Stimulated activated CD4-positive, alpha-beta T cell treated with anti-CD3 and anti-CD28 coated beads, Interleukin-4, amount 100 ng/mL, for 24 hours (primary cell): ENCODE measurements at places on chromosomes 4 and X.

- DNase-seq, result no peak
These were observed 749.5 kb upstream of the PCDH7 start for GRCh38 chr4:29970626-29971025.

DNA sequence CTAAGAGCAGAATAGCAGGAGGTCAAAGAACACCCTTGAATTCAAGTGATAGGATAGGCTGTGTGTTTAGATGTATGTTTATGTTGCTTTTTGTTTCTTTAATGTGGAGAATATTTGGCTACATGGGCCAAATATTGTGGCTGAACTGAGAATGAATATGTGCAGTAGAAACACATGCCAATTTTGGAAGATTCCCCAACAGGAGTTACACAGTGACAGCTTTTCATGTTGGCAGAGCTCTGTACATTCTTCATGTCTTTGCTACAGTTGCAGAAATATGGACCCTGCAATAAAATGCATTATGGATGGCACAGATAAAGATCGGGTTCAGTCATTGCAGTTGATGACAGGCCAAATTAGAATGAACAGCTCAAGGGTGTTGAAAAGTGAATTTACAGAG is 82.8 kb upstream of the SLC4A4 start:
- DNase-seq, result no peak

- no peak for DNase-seq
These were observed 101.1 kb downstream of the ENOX2 start for GRCh38 chrX:130801901-130802300.

DNA sequence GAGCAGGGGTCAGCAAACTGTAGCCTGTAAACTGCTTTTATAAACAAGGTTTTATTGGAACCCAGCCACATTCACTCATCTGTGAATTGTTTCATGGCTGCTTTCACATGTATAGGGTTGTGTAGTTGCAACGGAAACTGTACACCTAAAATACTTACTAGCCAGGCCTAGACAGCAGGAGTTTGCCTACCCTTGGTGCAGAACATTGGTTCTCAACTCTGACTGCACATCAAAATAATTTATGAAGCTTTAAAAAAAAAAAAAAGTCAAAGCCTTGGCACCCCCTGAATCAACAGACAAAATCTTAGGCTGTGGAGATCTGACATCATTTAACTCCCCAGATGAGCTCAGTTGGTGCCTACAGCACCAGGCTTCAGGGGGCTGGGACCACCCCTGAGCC is 27.8 kb downstream of the ADGRA3 start:
- DNase-seq, result no peak

GRCh38 chr4:159764343-159764952 is 661.6 kb downstream of the RAPGEF2 start:
- DNase-seq, result no peak

DNA sequence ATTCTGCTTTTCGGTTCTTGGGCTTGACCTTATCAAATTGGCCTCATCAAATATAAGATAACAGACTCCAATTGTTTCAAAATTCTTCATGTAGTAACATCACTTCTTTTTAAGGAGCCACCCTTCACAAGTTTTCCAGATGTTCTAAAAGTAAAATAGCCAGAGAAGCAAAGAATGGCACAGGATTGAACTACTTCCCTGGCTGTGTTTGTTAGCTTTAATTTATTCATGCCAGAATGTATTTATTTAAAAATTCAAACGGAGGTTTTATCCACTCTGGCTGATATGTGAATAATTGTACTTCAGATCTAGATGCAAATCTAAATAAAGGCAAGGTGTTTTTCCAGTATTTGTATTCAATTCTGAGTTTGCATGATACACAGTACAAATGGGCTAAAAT is 581.3 kb upstream of the TENM3 start:
- no peak for DNase-seq

- no peak for DNase-seq
These were observed 103.8 kb downstream of the EFNB1 start for GRCh38 chrX:68932611-68933010.

DNA sequence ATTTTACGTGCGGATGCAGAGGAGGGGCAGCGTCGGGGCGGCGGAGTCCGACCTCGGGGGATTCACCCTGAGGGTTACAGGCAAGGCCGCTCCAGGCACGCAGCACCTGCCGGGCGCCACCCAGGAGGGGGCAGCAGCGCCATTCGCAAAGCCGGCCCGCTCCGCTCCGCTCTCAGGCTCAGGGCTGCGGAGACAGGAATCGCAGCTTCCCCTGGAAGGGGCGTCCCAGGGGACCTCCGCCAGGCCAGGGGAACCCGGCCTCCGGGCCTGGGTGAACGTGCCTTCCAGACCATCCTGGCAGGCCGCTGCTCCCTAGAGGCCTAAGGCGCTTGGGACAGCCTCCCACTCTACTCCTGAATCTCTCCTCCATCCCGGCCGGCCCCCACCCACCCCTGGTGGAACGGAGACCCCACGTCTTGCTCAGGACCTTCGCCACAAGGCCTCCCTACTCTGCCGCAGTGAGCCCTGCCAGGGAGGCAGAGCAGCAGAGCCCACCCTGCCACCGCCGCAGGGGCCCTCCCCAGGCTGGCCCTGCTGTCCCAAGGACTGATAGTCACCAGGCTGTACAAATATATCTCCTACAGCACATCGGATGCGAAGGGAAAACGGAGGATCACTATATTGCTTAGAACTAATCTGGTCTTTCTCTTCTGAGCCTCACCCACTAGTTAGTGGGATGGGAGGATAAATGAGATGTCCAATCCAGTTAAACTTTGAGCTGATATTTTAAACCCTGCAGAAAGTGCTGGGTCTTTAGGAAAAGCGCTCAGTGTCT is 115.0 kb downstream of the SMIM20 start:
- peak; percentile 82 for DNase-seq

- no peak for DNase-seq
These were observed 271.2 kb downstream of the NLGN4X start for GRCh38 chrX:5957506-5957905.

- no peak for DNase-seq
These were observed 6.2 kb upstream of the ZBTB33 start for GRCh38 chrX:120244395-120244734.

DNA sequence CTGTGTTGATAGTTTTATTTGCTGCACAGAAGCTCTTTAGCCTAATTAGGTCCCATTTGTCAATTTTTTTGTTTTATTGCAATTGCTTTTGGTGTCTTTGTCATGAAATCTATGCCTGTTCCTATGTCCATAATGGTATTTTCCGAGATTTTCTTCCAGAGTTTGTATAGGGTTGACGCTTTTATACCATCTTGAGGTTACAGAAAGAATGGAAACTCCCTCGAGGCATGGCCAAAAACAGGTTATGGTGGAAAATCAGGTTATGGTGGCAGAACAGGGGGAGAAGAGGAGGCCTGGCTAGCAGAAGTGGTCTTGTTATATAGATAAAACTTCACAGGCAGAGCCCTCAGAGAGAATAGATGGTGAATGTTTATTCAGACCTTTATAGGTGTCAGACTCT is 21.6 kb downstream of the OPHN1 start:
- DNase-seq, result no peak

- no peak for DNase-seq
These were observed 342.8 kb downstream of the DHX15 start for GRCh38 chr4:24241511-24241910.

GRCh38 chrX:16603822-16604221 is 46.1 kb upstream of the S100G start:
- no peak for DNase-seq

DNA sequence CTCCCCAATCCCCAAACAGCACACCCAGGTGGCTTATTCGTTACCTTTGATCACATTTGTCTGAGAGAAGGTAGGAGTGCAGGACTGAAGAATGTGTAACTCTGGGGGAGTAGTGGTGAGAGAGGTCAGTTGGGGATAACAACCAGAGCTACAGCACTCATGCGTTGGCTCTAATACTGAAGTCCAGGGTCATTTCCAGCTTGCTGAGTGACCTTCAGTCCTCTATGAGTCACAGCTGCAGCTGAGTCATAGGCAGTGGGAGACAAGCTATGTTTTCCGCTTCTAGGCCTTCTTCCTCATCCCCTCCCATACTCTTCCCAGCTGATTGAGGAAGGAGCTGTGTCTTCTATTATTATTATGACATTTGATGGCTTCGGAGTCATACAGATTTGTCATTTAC is 31.6 kb upstream of the CT47C1 start:
- no peak for DNase-seq
